ENCODE measurements at places on chromosomes 7 and 10.

DNA sequence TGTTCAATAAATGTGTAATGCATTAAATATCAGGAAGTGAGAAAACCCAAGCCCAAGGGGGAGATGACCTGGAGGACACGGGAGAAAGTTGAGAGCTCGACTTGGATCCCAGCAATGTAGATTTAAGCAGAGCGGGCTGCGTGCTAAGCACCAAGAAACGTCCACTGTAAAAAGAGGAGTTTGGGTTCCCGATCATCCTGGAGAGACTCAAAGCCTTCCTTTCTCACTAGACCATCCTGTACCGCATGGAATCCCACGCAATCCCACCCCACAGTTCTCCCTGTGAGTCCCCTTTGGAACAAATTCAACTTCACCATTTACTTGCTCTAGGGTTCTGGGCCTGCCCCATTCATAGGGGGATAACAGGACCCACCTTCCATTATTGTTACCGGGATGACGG lies 2.4 kb downstream of the TRPV6 start:
- DNase-seq, result no peak

GRCh38 chr7:43099750-43100149 lies 12.7 kb upstream of the HECW1 start:
- no peak for DNase-seq

DNA sequence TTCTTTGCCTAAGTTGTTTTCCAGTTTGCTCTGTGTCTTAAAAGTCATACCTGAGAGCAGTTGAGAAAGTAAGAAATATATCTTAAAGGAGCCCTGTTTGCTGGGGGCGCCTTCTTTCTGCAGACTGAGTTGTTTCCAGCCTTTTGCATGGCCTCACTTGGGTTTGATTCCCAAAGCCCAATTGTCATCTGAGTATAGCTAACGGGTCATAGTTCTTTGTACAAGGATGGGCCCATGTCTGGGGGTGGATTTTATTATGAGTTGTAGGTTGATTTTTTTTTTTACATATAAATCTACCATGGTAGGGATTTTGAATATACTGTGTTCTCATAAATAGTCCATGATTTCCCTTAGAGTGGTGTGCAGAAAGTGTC lies 318.7 kb upstream of the LRGUK start:
- DNase-seq, result no peak

DNA sequence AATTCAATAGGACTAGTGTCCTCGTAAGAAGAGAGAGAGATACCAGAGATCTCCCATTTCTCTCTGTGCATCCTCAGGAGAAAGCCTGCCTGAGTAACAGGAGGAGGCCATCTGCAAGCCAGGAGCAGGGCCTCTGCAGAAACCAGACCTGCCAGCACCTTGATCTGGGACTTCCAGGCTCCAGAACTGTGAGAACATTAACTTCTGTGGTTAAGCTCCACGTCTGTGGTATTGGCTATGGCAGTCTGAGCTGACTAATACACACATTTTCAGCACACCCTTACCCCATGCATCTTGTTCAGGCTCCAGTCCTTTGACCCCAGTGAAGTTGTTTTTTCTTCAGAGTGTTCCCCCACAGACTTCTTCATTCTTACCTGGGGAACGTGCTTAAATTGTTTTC lies 3.1 kb upstream of the CRTAC1 start:
- DNase-seq, result no peak

DNA sequence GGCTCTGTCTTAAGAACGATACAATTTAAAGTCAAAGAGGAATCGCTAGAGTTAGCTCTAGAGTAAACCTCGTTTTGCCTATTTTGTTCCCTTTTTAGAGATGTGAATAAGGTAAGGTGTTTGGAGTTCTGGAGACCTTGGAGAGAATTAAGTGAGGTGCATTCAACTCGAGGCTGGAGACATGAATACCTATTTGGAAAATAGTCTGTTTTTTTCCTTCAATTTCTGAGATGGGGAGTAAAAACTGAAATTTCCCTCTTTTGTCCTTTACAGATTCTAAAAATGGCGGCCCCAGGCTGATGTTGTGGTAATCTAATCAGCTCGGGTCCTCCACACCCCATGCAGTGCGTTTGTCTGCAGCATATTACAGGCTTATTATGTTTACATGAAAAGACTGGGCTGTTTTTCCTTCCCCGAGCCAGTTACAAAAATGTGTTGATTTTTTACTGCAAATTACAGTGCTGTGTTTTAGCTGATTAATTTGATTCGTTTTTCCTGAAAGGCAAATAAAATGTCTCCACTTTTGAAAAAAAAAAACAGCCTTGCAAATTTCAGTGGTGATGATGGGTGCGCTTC lies 1.5 kb downstream of the KMT2E start:
- DNase-seq, result peak; percentile 49

DNA sequence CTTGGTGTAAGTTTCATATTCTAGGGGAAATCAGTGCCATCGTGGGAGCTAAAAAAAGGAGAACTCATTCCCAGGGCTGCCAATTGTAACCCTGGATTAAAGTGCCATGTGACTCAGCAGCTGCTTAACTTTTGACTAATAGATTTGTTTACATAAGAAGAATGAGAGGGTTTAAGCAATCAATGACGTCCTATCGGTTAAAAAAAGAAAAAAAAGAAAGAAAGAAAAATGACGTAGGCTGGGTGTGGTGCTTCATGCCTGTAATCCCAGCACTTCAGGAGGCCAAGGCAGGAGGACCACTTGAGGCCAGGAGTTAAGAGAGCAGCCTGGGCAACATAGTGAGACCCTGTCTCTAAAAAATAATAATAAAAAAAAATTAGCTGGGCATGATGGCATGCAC lies 116.2 kb upstream of the AFAP1L2 start:
- no peak for DNase-seq

DNA sequence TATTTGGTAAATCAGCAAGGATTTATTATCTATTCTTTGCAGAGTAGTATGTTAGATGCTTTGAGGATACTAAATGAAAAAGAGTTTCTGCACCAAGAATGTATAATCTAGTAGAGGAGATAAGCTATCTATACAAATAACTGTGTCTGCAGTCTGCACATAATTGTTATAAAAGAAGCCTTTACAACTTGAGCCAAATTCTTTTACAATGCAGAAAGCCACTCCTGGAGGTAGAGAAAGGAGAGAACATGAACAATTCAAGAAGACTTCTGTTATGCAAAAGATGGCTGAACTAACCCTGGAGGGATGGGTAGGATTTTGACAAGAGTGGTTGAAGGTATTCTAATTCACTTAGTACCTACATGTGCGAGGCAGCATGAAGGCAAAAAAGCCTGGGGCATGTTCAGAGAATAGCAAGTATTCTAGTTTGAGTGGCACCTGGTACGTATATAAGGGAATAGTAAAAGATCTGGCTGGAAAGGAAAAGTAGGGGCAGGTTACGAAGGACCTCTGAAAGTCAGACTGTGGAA lies 251.1 kb upstream of the KAT6B start:
- DNase-seq, result no peak

- no peak for DNase-seq
Measured at GRCh38 chr10:63812501-63812900, 291.3 kb downstream of the REEP3 start.

GRCh38 chr10:71769279-71769823 lies 4.0 kb downstream of the VSIR start:
- no peak for DNase-seq

- DNase-seq, result no peak
Measured at GRCh38 chr10:118473305-118473960, 122.0 kb downstream of the PRLHR start.

- DNase-seq, result no peak
Measured at GRCh38 chr7:135731-136645, 56.4 kb upstream of the FAM20C start.

DNA sequence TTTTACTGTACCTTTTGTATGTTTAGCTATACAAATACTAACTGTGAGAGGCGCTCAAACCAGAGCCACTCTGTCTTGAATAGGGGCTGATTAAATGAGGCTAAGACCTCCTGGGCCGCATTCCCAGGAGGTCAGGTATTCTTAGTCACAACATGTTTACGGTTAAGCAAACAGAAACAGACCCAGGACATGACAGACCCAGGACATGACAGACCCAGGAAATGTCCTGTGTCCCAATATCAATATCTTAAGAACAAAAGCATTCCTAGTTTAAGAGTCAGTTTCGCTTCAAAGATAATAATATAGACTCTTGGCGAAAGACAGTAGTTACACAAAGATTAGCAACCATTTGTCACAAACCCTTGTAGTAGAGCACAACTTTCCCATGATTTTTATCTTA lies 304.5 kb downstream of the CCSER2 start:
- DNase-seq, result no peak

GRCh38 chr10:70902661-70903261 lies 14.4 kb upstream of the PCBD1 start:
- peak; percentile 20 for DNase-seq

DNA sequence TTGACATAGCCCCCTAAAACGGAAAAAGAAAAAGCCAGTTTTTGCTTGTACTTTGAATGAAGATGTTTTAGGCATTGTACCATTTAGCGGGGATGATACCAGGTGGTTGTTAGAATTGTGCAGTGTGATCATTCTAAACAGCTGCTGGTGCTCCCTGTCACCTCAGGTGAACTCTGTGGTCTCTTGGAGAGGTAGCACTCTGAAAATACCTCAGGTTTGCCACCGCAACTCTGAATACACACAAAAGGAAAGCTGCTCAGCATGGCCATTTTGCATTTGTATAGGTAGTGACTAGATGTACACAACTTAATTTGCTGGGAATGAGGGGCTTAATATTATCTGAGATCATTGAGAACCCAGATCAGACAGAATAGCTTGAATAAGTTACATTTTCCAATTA lies 52.6 kb downstream of the PLEKHA8 start:
- DNase-seq, result no peak

DNA sequence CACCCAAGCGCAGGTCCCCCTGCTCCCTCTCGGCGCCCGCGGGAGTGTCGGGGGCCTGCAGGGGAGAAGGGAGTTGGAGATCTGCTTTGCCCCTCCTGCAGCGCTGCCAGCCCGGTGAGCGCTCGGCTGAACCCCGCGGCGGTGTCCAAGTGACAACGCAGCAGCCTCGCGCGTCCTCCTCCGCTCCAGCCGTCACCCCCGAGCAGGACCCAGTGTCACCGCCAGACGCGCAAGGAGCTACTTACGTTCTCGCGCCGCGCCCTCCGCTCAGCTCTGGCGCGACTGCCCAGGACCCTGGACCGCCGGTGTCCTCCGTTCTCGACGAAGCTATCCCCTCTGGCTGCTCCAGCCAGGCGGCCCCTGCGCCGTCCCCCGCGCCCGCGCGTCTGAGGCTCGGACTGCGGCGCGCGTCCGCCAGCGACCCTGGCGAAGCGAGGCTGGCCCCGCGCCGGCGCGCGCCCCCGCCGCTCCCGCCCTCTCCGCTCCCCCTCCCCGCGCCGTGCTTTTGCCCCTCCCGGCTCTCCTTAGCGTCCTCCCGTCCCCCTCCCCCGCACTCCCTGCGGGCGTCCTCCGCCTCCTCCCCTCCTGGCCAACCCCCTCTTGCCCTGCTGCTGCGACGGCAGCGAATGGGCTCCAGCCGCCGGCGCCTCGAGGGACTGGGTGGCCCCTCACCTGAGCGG lies at the start of gene NRCAM:
TSS of gene NRCAM (minus strand) at position 439 of the 680 bp plus-strand sequence. CDS start 216,372 bp downstream, outside the sequence.
- peak; percentile 61 for DNase-seq

DNA sequence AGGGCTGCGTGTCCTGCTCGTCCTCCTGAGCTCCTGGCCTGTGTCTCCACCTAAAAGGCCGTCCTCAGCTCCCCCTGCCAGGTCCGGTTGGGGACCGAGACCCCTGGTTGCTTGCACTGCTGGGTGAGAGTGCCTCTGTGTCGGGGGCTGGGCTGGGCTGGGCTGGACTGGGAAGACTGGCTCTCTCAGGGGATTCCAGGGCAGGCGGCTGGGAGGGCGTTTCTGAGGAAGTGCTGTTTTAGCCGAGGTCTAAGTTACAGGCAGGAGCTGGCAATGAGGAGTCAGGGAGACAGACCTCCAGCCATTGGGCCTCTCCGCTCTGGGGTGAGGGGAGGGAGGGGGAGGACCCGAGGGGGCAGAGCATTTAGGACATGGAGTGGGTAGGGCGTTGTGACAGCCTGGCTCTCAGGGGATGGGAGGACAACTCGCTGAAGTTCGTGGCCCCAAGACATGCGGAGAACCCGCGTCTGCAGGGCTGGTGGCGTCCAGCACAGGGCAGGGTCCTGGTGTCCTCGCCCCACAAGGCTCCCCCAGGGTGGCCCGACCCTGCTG lies 20.9 kb downstream of the FOXK1 start:
- DNase-seq, result no peak

- no peak for DNase-seq
Measured at GRCh38 chr7:111388912-111389311, 173.4 kb downstream of the IMMP2L start.

- no peak for DNase-seq
Measured at GRCh38 chr7:71883415-71883814, 528.7 kb downstream of the CALN1 start.

- peak; percentile 76 for DNase-seq
Measured at GRCh38 chr10:59622320-59623132, 87.1 kb downstream of the SLC16A9 start.

DNA sequence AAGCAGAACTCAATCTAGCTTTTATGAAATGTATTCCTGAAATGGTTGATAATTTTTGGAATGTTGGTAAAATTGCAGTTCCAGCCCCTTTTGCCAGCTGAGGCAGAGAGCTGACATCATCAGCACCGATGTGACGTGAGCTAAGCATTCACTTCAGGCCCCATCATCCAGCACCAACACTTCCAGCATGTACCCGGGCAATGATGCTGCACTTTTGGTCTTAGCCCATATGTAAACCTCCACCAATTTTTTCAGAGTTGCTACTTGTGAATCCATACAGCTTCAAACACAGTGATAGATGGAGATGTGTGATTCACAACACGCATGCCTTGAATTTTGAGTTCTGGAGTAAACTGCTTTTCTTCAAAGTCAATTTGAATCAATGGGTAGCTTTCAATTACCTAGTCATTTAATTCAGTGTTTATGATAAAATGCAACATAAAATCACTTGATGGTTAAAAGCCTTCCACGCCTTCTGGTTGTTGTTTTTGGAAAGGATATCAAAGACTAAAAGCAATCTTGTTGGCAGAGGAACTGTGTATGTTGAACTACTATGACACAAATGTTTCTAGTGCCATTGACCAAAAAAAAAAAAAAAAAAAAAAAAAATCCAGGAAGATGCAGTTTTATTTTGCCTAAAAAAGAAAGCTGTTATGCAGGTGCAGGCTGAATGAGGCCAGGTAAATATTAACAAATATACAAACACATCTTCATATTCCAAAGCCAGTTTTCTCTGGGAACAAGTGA lies 73.9 kb downstream of the NRP1 start:
- no peak for DNase-seq

- no peak for DNase-seq
Measured at GRCh38 chr7:98387544-98388226, 13.2 kb downstream of the BAIAP2L1 start.

- DNase-seq, result no peak
Measured at GRCh38 chr10:127855976-127856375, 36.8 kb downstream of the CLRN3 start.

DNA sequence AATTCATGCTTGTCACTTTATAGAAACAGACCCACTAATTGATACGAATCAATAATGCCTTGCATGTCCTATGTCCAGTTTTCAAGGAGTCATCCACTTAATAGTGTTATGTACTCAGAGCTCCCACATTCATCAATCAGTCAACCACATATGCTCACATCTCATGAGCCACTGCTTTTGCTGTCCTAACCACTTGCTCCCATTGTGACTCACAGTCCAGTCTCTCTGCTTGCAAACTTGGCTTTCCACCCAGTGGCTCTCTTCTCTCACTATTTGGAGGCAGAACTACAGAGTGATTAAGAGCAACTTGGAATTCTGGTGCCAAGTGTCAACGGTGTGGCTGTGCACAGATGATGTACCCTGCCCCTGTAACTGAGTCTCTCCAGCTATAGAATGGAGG lies 166.0 kb downstream of the SNX13 start:
- no peak for DNase-seq

- DNase-seq, result no peak
Measured at GRCh38 chr10:71426058-71426605, 29.4 kb downstream of the CDH23 start.
